ENCODE measurements at places on chromosomes 5 and 9.

DNA sequence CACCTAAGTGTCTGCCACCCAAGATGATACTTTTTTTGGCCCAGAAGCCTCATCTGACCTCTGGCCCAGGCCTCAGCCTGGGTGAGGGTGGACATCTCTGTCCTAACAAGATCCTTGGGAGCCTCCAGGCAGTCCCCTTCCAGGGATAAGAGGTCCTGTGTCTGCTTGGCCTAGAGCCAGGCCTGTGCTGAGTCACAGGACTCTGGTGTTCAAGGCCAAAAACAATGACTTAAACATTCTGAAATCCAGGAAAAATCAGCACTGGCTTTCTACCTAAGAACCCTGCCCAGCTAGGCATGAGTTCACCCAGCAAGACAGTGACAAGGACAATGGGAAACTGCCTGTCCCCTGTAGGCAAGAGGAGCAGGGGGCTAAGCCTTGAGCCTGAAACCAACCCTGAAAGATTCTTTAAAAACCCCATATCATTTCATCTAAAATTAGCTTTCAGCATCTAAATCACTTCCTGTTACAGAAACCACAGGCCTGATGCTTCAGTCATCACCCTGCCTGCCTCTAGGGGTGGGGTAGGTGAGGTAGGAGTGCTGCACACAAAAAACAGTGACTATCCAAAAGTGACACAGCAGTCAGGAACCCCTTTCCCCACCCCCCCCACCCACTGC is 29.9 kb downstream of the CSF2 start:
- peak; percentile 81 for DNase-seq

DNA sequence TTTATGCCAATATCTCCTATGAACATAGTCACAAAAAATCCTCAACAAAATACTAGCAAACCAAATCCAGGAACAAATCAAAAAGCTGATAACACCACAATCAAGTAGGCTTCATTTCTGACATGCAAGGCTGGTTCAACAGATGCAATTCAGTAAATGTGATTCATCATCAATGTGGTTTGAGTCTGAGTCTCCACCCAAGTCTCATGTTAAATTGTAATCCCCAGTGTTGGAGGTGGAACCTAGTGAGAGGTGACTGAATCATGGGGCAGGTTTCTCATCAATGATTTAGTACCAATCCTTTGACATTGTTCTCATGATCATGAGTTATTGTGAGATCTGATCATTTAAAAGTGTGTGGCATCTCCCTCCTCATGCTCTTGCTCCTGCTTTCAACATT is 1072.7 kb downstream of the NR2F1-AS1 start:
- no peak for DNase-seq

DNA sequence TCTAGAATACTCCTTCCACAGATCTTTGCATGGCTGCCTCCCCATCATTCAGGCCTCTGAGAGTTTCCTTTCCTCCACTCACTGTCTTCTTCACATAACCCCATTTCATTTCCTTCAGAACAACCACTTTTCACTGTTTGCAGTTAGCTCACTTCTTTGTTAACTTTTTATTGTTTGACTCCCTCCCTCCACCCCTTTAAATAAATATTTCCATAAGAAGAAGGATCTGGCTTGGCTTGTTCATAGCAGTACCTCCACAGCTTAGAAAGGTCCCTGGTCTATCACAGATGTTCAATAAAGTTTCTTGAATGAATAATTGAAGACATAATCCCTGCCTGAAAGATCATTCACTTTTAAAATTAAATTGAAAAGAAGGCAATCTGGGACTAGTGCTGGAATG is 661.6 kb downstream of the ACTL7B start:
- DNase-seq = no peak

DNA sequence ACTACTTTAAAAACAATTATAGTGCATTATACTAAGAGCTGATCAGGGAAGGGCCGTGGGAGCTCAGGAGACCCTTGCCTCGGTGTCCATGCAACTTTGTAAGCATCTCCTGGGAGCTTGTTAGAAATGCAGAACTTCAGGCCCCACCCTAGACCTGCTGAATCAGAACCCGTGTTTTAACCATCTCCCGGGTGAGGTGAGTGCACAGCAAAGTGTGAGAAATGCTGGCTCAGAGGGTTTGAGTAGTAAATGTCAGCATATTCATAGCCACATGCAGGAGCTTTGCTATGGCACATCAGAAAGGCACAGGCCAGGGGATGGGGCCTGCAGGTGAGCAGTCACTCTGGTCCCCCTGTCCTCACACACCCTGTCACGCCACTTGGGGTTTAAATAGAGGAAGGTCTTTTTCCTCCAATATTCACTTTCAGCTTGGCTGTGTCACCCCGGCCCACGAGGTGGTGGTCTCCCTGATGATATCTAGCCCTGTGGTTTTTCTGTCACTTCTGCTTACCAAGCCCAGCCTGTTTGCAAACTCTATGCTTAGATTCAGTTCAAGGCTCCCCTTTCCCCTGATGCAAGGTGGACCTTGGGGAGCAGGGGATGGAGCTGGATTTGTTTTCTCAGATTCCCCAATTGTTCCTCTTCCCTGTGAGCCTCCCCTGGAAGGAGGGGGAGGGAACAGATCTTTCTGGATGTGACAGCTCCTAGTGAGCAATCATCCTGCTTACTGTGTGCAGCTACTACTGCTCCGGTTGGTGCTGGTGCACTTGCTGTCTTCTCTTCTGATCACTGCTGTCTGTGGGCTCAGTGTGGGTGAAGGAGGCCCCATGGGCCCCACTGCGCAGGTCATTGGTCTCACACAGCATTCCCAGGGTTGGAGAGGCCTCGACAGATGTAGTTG is 51.8 kb upstream of the TGFBR1 start:
- DNase-seq = no peak
